Hepatic stellate cell (primary cell): ENCODE measurements at places on chromosomes 7 and 10.

- peak; percentile 44 for DNase-seq
Observed at GRCh38 chr7:41148521-41148951, 554.4 kb downstream of the INHBA start.

GRCh38 chr10:70664702-70665195, 7.6 kb upstream of the ADAMTS14 start:
- DNase-seq, result peak; percentile 89

- DNase-seq, result peak; percentile 82
Observed at GRCh38 chr10:133159950-133160825, at the start of gene KNDC1. KNDC1 (plus strand) TSS chr10:133160219; CDS start chr10:133160468, 249 bp downstream.

GRCh38 chr7:154837087-154837486, 165.8 kb downstream of the PAXIP1 start:
- no peak for DNase-seq

DNA sequence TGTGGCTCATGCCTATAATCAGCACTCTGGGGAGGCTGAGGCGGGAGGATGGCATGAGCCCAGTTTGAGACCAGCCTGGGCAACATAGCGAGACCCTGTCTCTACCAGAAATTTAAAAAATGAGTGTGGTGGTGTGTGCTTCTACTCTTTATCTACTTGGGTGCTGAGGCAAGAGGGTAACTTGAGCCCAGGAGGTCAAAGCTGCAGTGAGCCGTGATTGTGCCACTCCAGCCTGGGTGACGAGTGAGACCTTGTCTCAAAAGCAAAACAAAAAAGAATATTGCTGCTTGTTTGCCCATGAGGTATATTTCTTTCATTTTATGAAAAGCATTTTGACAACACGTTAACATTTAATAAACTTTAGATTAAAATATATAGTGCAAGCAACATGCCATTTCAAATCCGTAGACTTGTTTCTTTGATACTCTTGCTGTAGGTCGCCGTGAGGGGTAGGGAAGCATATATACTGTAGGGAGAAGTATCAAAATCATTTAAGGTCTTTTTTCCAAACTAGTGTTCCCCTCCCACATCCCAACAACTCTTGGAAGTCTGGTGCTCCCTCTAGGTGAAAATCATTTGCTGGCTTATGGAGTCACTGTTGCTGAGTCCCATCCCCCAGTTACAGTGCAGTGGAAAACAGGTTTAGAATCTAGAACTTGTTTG, 4.3 kb upstream of the LSMEM1 start:
- no peak for DNase-seq

DNA sequence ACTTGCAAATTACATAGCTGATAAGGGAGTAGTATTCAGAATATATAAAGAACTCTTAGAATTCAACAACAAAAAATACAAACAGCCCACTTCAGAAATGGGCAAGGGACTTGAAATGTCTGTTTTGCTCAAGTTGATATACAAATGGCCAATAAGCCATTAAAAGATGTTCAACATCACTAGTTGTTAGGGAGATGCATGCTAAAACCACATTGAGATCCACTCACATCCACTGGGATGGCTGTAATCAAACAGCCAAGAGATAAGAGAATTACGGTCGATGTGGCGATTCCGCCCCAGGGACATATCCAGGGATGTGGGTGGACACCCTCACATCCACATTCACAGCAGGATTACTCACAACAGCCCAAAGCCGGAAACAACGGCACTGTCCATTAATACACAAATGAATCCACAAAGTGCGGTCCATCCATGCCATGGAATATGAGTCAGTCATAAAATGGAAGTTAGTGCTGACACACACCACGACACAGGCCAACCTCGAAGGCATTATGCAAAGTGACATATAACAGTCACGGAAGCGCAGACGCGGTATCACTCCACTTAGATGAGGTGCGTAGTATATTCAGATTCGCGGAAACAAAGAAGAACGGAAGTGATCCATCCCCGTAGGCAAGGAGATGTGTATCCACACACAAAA, 227.8 kb downstream of the DNAJB6 start:
- no peak for DNase-seq

DNA sequence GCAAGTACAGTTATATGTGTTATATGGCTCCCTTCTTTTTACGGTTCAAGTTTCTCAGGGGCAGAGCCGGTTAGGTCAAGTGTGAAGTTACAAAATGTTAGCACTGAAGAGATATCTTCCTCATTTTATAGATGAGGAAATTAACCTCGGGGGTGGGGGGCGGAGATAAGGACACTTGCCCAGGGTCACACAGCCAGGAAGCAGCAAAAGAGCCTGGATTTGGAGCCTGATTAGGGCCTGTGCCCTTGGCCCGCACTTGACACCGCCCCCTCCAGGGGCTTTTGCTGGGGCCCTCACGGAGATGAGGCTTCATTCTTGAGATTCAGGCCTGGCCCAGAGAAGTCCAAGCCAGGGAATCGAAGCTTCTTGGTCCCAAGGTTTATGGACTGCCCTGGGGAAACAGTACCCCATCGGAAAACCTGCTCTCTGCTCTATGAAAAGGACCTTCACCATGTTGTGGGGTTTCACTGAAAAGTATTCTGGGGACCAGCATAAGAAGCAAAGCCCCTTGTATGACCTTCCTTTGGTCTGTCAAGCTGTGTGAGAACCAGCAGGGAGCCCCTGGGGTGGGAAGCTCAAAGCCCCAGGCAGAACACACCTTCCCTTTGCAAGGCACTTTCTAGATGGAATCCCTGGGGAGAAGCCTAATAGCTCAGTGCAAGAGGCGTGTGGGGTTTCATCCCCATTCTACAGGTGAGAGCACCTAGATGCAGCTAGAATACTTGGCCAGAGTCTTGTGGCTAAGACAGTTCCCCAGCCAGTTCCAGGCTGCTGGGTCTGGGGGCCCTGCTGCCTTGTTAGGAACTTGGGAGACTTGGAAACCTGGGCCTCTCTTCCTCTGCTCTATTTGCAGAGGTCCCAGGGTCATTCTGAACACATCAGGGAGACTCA, 21.9 kb downstream of the UNC5B start:
- DNase-seq, result no peak

DNA sequence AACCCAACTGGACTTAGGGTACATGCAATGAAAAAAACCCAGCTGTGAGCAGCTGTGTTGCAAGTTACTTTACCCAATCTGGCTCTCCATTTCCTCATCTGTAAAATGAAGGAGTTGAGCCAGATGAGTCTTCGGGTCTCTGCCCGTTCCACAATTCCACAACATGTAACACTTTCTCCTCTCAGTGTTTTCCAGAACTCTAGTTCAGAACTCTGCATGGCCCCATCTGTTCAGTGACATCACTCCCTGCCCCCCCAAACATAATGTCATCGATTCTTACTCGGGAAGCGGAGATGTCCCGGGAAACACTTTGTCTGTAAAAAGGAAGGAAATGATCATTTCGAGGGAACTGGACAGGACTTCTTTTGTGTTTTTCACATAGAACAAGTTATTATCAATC, 2.5 kb downstream of the SH3PXD2A start:
- no peak for DNase-seq

DNA sequence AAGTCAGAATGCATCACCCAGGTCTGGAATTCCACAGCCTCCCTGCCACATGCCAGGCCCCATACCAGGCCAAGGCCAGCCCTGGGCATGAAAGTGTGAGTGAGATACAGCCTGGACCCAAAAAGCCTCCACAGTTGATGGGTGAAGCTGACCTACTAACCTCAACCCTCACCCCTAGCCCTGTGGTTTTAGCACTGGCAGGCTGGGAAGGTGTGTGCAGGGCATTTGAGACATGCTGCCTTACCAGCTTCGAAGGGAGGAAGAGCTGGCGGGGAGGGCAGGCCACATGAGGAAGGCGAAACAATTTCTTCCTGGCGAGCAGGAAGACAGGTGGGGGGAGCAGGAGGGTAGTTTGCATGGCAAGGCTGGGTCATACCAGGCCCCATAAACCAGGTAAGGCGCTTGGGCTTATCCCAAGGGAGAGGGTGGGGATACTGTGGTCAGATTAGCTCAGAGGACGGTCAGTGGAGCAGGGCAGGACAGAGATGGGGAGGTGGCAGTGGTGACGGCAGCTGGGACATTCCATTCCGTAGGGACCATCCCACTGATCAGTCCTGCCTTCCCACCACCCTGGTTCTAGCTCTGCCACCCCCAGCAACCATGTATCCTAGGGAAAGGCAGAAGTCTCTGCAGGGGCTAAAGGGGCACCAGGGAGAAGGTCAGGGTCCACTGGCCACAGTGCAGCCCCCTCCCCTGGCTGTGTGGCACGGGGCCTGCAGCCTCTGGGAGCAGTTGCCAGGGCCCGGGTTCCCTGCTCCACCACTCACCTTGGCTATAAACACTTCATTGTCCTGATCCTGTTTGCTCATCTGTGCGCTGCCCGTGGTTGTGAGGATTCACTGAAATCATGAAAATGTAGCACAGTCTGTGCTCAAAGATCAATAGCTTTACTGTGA, 155.8 kb downstream of the NRF1 start:
- no peak for DNase-seq

DNA sequence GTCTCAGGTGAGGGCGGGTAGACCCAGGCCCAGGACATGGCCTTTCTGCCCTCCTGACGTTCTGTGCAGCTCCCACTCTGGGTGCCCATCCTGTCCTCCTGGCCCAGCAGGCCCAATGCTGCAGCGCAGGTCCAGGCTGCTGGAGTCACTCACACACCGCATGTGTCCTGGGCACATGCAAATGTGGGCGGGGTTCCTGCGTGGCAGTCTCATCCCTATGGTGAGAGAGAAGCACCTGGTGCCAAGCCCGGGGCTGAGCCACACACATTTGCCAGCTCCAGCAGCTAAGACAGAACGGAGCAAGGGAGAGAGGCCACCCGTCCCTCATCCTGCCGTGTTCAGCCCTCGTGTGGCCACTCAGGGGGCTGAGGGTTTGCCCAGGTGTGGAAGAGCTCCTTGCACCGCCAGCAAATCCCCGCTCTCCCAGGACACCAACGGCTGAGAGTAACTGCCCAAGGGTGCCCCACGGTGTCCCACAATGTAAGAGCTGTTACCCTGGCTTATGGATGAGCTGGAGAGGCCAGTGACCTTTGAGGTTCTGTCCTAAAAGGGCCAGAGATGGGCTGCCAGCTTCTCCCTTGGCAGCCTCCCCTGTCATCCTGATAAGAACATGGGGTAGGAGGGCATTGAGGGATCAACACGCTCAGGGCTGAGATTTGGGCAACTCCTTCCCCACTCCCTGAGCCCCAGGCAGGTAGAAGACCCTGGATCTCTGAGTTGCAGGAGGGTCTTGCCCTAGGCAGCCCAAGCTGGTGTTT, 4.4 kb downstream of the FUOM start:
- DNase-seq, result no peak

- no peak for DNase-seq
Observed at GRCh38 chr10:71889388-71889987, 38.4 kb upstream of the PSAP start.

DNA sequence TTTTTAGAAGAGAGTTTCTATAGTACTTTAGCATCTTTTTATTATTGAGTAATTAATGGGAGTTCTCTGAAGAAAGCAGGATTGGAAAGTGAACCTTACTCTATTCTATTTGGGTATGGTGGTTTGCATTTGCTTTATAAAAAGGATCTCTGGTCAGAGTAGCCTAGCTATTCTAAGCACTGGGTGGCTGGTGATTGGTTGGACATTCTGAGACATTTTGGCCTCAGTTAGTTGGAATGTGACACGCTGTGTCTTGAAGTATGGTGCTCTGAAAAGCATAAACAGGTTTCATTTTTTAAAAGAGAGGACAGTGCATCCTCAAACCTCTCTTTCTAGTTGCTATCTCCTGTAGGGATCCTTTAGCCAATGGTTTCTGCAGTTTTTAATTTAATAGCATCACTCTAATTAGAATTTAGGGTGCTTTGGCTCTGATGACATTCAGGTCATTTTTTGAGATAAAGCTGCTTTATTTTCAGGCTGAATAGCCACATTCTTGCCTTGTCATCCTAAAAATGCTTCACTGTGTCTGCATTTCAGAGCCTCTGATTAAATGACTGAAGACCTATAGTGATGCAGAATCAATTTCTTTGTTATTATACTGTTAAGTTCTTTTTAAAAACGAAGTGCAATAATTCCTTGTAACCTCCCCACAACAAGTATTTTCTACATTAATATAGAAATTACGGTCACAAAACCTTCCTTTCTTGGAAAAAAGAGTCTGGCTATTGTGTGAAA, 20.6 kb downstream of the TMEM178B start:
- DNase-seq, result no peak
